ENCODE measurements at places on chromosomes 7 and 10.

GRCh38 chr7:145168879-145169278, 333.0 kb upstream of the TPK1 start:
- DNase-seq = no peak

DNA sequence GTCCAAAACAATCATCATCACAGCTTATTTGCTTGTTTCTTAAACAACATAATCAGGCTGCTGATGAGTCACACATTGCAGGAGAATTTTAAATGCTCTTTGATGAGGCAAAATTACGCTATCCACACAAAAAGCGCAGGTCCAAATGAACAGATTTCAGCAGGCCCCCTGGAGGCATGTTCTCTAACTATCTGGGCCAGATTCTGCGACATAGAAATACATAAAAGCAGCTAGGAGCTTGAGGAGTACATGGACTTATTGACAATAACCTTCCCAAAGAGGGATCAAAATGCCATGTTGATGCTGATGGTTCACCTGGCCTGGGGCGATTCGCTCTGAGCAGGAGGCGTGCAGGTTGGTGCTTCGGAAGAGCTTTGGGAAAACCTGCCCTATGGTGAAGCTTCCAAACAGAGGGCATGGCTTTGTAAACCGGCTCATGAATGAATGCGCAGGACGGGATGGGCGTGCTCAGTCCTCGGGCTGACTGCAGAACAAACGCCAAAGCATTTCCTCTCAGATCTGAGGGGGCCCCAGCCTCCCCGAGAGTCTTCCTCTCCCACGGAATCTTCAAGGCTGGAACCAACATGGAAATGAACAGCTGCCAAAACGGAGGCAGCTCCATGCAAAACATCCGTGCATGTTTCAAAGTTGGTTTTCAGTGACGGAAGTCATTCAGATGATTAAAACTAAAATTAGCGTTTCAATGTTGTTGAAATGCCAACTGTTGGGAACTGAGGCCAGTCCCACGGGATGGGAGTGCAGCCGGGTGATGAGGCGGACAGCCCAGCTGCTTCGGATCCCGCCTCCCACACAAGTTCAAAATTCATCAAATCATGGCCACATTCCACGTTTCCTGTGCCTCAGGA, 179.6 kb downstream of the TCERG1L start:
- DNase-seq = no peak

DNA sequence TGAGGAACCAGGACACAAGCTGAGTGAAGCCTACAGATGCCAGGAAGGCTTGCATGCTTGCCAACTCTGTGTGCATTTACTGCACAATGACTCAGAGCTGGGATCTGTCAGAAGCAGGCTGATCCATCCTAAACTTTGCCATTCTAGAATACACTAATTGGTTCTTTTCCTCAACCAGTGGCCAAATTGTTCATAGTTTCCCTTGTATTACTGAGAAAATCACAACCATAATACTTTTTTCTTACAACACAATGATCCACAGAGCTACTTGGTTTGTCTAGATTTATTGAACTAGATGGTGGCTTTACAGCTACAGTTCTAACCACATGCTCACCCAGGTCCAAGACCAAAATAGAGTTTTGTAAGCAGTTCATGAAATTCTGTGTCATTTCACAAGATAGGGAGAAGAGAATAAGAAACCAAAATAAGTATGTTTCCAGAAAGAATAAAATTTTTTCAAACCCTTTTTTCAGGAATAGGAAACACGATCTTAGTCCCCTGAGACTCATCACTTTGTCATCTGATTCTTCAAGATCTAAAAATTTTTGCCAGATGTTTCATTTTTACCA, 21.0 kb upstream of the LRRC17 start:
- no peak for DNase-seq

- no peak for DNase-seq
These were observed 6.9 kb downstream of the CCL24 start for GRCh38 chr7:75806560-75807307.

DNA sequence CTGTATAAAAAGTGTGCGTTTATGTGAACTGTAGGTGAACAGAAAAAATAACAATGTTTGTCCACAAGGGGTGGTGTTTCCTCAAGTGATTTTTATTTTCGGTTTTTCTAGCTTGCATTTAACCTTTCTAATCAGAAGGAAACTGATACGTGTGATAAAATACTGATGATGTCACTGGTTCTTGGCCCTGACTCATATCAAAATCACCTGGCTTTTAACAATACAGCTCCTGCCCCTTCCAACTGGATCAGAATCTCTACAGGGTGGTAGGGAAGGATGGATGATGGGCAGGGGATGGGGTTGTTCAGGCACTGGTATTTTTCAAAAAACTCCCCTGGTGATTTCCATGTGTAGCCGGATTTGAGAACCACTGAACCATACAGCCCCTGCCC, 10.9 kb downstream of the NPFFR1 start:
- no peak for DNase-seq

GRCh38 chr10:17649836-17650235, 5.9 kb downstream of the STAM start:
- DNase-seq = no peak

- no peak for DNase-seq
These were observed 14.6 kb downstream of the LHPP start for GRCh38 chr10:124476043-124476725.

DNA sequence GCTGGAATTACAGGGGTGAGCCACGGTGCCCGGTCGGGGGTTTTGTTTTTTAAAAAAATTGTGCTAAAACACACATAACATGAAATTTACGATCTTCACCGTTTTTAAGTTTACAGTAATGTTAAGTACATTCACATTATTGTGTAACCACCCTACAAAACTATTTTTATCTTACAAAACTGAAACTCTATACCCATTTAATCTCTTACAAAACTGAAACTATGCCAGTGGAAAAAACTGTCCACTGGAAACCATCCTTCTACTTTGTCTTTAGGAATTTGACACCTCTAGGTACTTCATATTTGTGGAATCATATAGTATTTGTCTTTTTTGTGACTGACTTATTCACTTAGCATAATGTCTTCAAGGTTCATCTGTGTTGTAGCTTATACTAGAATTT, 1.0 kb upstream of the PSMC2 start:
- no peak for DNase-seq

GRCh38 chr10:74542077-74542476, 284.3 kb upstream of the KAT6B start:
- no peak for DNase-seq

DNA sequence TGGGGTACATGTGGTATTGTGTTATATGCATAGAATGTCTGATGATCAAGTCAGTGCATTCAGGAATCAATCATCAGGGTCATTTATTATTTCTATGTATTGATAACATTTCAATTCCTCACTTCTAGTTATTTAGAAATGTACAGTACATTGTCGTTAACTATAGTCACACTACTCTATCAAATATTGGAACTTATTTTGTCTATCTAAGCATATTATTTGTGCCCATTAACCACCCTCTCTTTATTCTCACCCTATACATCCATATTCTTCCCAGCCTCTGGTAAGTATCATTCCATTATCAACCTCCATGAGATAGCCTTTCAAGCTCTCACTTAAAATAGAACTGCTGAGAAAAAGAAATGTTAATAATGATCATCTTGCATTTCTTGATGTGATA, 596.5 kb upstream of the POT1 start:
- DNase-seq = no peak

DNA sequence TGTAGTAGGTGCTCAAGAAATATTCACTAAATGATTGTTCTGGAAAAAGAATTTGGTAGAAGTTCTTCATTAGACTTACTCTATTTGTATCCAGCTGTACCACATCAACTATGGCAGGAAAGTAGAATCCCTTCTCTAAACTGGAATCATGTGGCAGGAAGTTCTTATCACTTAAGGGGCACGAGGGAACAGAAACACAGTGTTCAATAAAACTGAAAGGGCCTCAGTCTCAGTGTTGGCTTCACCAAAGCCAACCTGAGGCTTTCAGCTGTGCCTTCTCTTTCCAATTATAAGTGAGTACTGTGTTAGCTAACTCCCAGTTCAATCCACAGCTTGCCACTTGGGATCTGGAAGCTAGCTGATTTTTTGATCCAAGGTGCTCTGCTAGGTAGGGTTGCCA, 257.6 kb upstream of the LRGUK start:
- no peak for DNase-seq

DNA sequence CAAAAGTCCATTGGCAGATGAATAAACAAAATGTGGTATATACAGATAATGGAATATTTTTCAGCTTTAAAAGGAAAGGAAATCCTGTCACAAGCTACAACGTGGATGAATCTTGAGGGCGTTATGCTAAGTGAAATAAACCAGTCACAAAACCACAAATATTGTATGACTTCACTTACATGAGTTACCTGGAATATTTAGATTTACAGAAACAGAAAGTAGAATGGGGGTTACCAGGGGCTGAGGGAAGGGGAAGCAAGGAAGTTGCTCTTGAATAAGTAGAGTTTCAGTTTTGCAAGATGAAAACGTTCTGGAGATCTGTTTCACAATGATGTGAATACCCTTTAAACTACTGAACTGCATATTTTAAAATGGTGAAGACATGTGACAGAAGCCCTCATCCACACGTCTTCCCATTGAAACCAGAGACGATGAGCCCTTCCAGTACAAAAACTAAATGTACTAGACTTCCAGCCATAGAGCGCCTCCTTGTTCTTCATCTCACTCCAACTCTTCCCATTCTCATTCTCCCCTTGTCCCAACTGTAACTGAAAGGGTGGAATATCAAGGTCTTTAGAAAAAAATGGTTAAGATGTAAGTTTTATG, 62.4 kb downstream of the MICU1 start:
- DNase-seq = no peak

DNA sequence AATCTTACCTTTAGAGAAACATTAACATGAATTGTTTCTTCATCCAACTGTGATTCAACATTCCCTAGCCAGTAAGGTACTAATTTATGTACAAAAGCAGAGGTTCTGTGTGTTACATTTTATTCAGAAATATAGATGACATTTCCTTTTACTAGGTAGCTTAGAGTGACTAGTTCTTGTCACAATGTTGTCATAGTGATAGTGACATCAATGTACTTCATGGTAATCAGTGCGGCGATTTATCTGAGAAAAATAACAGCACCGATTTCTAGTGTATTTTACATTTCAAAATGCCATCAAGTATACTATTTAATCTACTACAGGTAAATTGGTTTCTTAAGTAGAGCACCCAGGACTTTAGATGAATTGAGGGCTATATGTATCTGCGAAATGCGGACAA, 72.1 kb upstream of the DGKB start:
- DNase-seq = no peak

DNA sequence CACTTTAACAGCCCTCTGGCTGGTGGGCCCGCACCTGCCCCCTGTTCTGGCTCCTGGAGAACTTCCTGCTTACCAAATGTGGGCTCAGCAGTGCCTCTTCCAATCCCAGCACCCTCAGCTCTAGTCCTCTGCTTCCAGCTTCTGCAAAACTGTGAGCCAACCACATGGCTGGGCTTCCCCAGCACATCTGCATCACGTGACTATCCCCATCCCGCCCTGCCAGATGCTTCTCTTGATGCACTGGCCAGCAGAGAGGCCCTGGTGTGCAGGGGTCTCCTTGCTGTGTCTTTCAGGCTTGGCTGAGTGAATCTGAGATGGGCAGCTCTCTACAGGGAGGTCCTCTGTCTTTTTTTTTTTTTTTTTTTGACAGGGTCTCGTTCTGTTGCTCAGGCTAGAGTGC, 43.8 kb upstream of the DMBT1 start:
- DNase-seq = no peak

GRCh38 chr7:12323415-12323814, 80.2 kb downstream of the VWDE start:
- no peak for DNase-seq

DNA sequence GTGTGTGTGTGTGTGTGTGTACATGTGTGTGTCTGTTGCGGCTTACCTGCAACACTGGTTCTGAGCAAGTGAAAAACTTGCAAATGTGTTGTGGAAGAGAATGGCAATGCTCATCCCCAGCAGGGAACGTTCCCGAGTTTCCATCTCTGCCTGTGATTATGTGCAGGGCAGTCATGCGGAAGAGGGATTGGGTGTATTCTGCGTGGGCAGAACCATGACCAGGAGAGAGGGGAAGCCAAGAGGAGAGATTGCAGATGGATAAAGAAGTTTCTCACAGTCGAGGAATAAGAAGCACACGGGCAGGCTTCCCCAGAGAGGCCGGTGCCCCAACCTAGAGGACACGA, 99.9 kb downstream of the CTBP2 start:
- no peak for DNase-seq

DNA sequence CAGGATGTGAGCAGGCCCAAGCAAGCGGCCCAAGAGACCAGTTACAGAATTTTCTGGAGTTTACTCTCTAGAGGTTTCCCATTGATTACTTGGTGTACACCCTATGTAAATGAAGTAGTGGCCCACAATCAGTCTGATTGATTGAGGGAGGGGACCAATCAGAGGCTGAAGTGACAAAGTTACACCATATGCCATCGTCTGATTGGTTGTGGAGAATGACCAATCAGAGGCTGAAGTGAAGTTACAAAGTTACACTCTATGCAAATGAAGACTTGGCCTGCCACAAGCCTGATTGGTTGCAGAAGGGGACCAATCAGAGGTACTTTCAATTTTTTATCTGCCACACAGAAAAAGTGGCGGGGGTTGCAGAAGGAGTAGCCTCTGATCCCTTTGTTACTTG, 83.7 kb downstream of the KIF20B start:
- DNase-seq = no peak

DNA sequence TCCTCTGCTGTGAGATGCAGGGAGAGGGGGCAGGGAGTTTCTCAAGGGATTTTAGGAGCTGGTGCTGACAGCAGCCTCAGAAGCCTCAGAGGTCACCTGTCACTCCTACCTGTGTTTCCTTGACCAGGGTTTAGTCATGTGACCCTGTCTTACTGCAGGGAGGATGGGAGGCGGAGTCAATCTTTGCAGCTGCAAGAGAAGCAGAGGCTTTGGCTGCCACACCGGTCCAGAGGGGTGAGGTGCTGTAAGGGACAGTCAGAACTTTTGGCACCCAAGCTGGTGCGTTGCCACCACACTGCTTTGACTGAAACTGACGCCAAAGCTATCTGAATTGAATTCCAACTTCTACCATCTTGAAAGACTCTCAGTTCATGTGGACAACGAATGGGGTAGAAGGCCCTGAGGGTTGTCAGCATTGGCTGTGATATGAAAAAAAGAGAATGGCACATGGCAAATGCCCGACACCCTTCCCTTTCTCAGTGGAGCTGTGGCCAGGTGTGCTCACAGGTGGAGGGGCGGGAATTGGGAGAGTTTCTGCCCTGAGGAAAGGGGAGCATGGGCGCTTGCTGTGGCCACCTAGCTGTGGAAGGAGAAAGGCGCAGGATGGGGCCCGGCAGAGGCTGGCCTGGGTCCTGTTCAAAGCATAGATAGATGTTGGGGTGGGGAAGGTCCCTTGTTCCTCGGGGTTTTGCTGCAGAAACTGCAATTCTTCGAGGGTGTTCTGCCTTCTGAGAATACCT, 69.3 kb downstream of the ARHGAP22 start:
- no peak for DNase-seq

DNA sequence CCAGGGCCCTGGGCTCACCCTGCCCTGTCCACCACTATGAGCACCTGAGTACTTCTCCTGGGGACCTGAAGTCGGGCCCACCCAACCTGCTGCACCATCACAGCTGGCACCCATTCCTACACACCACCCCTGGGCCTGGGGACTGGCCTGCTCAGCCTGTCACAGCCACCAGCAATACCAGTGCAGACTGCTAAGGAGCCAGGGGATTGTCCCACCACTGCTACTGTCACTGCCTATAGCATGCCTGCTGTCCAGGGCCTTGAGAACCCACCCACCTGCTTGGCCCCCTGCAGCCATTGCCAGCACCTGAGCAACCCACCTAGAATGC, 624.8 kb upstream of the FOXK1 start:
- no peak for DNase-seq

GRCh38 chr10:105969884-105970377, 1194.6 kb downstream of the SORCS1 start:
- no peak for DNase-seq

GRCh38 chr7:76364198-76364584, 5.4 kb upstream of the YWHAG start:
- DNase-seq = no peak
